ENCODE measurements at places on chromosomes 6 and 20. TPM values are rescaled to one million over a fixed set of nuclear protein-coding genes. Genes with fewer than 3 reads are reported as not detected.

EYA4 gene
- 6.5 TPM for total RNA-seq

SPAG4 gene
- total RNA-seq: 5.8 TPM

EEF1A2 gene
- total RNA-seq: 778 TPM

DNA sequence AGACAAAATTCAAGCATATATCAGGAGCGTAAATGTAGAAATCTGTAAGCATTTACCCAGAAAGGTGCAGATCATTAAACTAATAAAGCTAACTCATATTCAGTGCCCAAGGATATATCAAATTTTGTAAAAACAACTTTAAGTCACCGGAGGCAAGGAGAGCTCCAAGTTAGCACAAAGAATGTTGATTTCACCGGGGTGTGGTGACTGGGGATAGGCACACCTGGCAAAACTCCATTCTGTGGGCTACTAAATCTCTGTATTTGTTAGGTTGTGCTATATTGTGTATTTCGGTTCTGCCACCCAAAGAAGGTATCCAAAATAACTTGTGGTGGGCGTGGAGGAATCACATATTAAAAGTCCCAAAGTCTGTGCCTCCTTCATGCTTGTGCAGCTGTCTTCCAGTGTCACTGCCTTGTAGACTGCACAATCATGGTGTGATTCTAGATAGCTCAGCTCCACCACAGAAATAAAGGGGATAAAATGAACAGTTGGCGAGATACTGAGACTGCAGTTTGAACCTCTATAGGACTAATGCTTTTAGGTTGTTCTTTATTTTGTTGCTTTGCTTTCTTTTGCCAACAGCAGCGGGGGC, 111.6 kb downstream of the GMDS start:
- no peak for DNase-seq

- DNase-seq: no peak
These were observed 25.6 kb downstream of the MMP24 start for GRCh38 chr20:35252037-35252461.

Data from dorsolateral prefrontal cortex (tissue), 122 donors.